ENCODE measurements at places on chromosomes 3 and 15.

DNA sequence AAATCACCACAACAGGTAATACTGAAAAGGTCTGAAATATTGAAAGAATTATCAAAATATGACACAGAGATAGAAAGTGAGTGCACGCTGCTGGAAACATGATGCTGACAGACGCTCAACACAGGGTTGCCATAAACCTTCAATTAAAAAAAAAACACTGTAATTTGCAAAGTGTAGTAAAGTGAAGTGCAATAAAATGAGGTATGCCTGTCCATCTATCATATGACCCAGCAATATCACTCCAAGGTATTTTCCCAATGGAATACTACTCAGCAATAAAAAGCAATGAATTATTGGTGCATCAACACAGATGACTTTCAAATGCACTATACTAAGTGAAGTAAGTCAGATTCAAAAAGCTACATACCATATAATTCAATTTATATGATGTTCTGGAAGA lies 47.6 kb upstream of the SLC12A8 start:
- no peak for DNase-seq
- H3K27me3 ChIP-seq: no peaks in the 10 kb centered on the region
- H3K4me3 ChIP-seq: no peak overlapping the region
- H3K27ac ChIP-seq: no peak overlapping the region

DNA sequence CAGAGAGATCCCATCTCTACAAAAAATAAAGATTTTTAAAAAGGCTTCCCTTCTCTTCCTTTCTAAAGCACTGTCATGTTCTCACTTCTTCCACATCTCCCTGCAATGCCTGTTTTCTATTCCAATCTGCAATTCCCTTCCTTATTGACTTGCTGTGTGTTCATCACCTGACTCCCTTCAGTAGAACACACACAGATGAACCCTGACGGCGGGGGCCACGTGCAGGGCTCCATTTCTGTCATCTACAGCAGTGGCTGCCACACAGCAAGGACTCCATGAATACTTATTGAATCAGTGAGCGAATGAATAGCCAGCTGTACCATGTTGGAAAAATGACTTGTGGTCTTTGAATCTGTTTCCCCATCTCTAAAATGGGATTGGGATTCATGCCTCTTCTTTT lies 26.1 kb downstream of the BHLHE40 start:
- no peaks in the 10 kb centered on the region for H3K27me3 ChIP-seq
- no peak for DNase-seq
- peaks cover 32% of the 10 kb centered on the region for H3K4me1 ChIP-seq

GRCh38 chr15:62059816-62060112 lies 483 bp downstream of the VPS13C start:
- H3K4me3 ChIP-seq: peak overlapping the region; percentile 88
- no peaks in the 10 kb centered on the region for H3K27me3 ChIP-seq
- H3K36me3 ChIP-seq: peaks cover 7% of the 10 kb centered on the region
- peaks cover 37% of the 10 kb centered on the region for H3K4me1 ChIP-seq

DNA sequence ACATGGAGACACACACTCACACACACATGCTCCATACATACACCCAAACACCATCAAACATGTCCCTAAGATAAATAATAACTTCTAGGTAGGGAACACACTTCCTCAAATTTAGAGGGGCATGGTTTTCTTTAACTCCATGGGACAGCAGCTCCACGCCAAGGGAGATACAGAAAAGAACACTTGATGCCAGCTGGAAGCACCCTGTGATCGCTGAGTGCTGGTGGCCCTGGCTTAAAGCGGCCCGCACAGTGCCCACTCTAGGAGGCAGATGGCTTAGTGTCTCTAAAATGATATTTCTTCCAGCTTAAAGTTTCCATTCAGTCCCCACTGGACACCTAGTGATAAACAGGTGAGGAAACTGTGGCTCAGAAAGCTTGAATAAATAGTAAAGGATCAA lies 232.9 kb downstream of the UACA start:
- no peak overlapping the region for H3K4me3 ChIP-seq
- no peak for DNase-seq
- H3K27ac ChIP-seq: no peak overlapping the region
- no peaks in the 10 kb centered on the region for H3K27me3 ChIP-seq
- peaks cover 70% of the 10 kb centered on the region for H3K4me1 ChIP-seq

- no peaks in the 10 kb centered on the region for H3K36me3 ChIP-seq
- H3K27me3 ChIP-seq: peaks cover 22% of the 10 kb centered on the region
- DNase-seq: peak; percentile 20
- H3K4me1 ChIP-seq: peaks cover 2% of the 10 kb centered on the region
- peak overlapping the region; percentile 79 for H3K27ac ChIP-seq
Measured at GRCh38 chr3:126261037-126261436, 80.7 kb upstream of the ALDH1L1 start.

DNA sequence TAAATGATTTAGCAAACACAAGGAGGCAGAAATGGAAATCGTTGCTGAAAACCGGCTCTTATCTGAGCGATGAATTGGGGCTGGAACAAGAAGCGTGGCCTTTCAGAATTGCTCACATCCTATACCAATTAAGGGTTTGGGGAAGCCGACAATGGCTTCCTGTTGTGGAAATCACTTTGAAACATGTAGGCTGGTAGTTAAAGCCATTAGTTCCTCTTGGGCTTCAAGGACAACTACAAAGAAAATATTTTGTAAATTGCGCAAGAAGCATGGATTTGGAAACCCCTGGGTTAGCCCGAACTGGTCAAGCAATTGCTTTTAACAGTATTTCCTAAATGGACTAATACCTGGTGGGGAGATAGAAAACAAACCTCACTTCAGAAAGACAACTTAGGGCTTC lies 182.4 kb downstream of the ADAMTS9 start:
- no peaks in the 10 kb centered on the region for H3K36me3 ChIP-seq
- peaks cover 14% of the 10 kb centered on the region for H3K27me3 ChIP-seq
- no peak for DNase-seq

DNA sequence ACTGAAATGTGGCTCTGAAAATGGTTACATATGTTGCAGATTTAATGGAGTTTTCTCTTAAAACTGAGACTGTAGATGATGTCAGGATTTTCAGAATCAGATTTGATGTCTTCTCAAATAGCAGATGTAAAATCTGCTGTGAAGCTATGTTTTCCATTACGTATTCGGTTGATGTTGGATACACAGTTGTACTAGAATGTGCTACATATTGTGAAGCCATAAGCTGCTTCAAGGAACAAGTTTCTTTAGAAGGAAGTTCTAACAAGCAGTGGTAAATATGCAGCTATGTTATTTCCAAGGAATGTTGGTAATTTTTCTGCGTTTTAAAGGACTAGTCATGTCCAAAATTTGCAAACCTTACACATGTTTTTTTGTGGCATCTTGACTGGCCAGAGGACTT lies 197.7 kb downstream of the RBMS3 start:
- H3K4me1 ChIP-seq: no peaks in the 10 kb centered on the region
- no peak overlapping the region for H3K27ac ChIP-seq
- H3K36me3 ChIP-seq: no peaks in the 10 kb centered on the region
- H3K27me3 ChIP-seq: no peaks in the 10 kb centered on the region
- no peak overlapping the region for H3K4me3 ChIP-seq
- no peak for DNase-seq
